ENCODE measurements at places on chromosomes 12 and 14. TPM values are rescaled to one million over a fixed set of nuclear protein-coding genes. Genes with fewer than 3 reads are reported as not detected.
A peak's percentile ranks its signal among the peaks of the same experiment; 100 is the strongest.

DNA sequence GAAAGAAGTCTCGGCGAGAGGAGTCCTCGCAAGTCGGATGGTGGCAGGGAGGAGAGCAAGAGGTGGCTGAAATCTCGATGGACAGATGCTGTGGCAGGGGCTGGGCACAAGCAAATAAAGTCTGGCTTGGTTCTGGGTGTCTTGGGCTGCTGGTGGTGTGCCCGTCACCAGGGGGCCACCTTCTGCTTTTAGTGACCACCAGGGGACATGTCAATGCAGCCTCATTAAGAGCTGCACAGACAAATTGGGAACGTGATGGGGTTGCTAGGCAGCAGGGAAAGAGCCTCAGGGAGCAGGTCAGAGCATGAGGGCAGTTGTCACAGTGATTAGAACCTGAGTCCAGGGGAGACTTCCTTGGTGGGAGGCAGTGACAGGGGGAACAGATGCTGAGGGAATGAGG, 44.0 kb downstream of the LRRC74A start:
- no peak for ATAC-seq

DNA sequence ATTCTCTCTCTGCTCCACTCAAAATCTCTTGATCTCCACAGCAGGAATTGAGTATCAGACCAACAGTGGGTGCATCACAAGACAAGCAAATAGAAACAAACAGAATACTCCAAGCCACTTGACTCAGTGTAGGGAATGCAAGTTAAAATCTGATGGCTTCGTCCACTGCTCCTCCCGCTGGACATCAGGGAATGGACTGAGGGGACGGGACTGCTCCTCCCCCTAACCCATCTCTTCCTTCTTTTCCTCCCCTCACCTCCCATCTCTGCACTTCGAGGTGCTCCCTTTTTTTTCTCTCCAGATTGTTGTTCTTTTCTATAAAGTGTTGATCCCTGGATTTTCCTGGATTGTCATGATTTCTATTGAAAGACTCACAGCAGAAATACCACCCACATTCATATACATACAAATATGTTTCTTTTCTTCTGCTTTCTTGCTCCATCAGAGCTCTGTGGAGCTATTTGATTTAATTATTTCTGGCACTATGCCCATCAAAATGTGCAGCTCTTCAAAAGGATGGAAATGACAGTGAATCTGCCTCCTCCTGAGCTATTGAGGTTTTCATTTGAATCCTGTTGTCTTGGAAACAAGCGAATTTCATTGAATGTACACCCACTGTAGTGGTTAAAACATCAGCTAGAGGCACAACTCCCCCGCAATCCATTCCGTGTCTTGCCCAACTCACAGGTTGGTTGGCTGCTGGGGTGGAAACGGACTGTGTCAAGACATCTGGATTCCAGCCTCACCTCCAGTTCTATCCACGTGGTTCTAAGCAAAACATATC, 199.7 kb downstream of the SPTSSA start:
- no peak for ATAC-seq

GRCh38 chr14:99815696-99816095, 22.5 kb downstream of the EML1 start:
- ATAC-seq = no peak

- peak; percentile 62 for ATAC-seq
Measured at GRCh38 chr12:27237790-27238771, 6.0 kb upstream of the STK38L start.

GRCh38 chr14:106518054-106518943, 991.9 kb downstream of the TMEM121 start:
- ATAC-seq = peak; percentile 73

DNA sequence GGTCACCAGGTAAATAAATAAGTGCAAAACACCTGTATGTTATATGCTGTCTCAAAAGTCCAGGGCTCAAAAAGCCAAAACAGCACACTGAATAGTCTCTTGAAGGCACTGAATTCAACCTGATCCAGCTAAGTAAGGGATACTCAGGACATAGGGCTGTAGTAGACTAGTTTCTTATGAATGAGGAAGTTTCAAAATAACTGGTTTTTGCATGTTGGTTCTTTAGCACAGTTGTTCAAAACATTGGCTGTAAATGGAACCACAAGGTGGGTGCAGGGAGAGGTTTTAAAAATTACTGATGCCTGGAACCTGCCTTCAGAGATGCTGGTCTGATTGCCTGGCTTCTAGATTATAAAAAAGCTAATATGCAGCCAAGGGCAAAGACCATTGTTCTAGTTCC, 34.1 kb downstream of the NDUFA12 start:
- ATAC-seq = no peak

DNA sequence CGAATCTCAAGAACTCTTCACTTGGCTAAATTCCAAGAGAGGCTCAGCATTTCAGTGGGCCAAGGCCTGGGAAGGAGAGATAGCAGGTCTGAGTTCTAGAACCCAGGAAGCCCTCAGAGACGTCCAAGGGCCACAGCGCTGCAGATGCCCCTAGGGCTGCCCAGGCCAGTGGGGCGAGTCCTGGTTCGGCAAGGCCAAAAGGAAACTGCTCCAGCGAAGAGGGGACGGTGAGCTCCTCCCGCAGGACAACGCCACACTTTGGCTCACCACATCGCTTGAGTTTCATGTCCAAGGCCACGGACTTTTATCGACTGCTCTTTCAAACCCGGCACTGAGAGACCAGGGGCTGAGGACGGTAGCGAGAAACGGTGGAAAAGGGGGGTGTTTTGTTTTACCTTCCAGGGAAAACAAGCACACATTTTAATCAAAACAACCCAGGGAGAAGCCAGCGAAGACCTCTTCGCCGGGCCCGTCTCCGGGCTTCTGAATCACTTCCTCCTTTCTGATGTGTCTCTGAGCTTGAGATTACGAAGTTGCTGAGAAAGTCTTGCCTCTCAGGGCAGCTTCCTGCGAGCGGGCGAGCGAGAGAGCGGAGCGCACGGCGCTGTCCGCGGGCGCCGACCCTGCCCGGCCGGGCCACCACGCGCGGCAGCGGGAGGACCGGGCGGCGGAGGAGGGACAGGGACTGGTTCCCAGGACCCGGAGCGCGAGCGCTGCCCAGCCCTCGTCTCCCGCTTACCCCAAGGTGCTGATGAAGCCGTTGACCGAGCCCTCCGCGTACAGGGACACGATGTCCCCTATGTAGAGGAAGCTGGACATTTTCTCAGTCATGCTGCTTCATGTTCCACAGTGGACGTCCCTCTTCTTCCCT, 808 bp downstream of the ITPR2 start:
- peak; percentile 75 for ATAC-seq

- peak; percentile 24 for ATAC-seq
Measured at GRCh38 chr12:40107803-40108620, 2.1 kb upstream of the SLC2A13 start.

DNA sequence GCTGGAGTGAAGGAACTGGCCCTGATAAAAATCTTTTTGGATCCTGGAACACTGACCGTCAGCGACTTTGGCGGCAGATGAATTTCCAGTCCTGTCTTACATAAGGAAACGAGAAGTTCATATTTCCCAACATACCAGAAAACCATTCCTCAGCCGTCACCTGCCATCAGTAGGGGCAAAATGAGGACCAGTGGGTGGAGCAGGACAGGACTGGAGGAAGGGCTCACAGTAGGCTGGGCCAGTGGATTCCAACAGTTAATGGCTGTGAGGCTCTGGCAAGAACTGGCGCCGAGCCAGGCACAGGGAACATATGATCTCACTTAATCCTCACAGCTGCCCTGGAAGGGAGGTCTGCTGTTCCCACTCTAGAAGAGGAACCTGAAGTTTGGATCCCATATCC, 67.2 kb upstream of the FAM181A start:
- ATAC-seq = no peak

DNA sequence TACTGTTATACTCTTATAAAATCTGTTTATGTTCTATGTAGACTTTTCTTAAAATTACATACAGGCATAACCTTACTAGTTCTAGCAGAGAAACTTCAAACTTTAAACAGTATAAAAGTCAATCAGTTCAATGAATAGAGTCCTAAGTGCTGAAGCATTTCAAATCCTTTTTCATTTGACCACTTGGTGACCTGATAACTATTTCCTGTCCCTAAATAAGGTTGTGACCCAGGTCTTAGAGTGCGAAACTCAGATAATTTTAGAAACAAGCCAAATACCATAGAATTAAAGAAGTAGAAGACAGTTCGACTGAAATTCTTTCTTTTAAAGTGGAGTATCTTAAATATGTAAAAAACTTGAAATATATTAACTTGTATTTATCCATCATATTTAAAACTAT, 96.2 kb upstream of the ALX1 start:
- no peak for ATAC-seq

DNA sequence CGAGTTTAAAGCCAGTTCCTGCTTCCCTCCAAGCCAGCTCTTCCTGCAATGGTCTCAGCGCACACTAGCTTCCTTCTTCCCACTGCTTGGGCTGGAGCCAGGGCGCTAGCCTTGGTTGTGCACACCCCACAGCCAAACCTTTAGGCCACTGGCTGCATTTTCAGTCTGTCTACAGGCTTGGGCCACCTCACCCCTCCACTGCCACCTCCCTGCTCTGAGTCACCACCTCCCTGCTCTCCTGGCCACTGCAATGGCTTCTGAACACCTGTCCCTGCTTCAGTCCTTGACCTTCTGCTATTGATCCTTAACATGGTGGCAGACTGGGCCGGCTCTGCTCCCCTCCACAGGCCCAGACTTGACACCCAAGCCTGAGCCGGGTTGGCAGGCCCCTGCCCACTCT, 151.1 kb downstream of the RBM19 start:
- no peak for ATAC-seq

GRCh38 chr12:6831450-6831995, 3.3 kb downstream of the P3H3 start:
- ATAC-seq = no peak

GRCh38 chr14:34676516-34677211, 37.7 kb downstream of the CFL2 start:
- no peak for ATAC-seq

- peak; percentile 61 for ATAC-seq
Measured at GRCh38 chr12:88580051-88580871, at the start of gene KITLG. Gene KITLG, minus strand, starts transcription at chr12:88580471. Its CDS starts 193 bp downstream, at chr12:88580278.

GRCh38 chr12:49273726-49274395, 9.0 kb downstream of the TUBA1C start:
- no peak for ATAC-seq

- ATAC-seq = no peak
Measured at GRCh38 chr14:75515629-75515996, 6.7 kb upstream of the BATF start.

- no peak for ATAC-seq
Measured at GRCh38 chr12:104724992-104725585, 233.0 kb downstream of the SLC41A2 start.

GRCh38 chr12:9344541-9344940, 136.3 kb upstream of the PZP start:
- ATAC-seq = no peak

- no peak for ATAC-seq
Measured at GRCh38 chr14:88488081-88488480, 66.7 kb downstream of the PTPN21 start.

- peak; percentile 90 for ATAC-seq
Measured at GRCh38 chr12:110245369-110245772, 35.7 kb upstream of the ATP2A2 start.

- ATAC-seq = no peak
Measured at GRCh38 chr12:99142651-99143050, 497.6 kb downstream of the APAF1 start.

- ATAC-seq = no peak
Measured at GRCh38 chr12:85374981-85375380, 95.0 kb downstream of the ALX1 start.

GRCh38 chr12:42695490-42695995, 106.0 kb upstream of the PRICKLE1 start:
- no peak for ATAC-seq

DNA sequence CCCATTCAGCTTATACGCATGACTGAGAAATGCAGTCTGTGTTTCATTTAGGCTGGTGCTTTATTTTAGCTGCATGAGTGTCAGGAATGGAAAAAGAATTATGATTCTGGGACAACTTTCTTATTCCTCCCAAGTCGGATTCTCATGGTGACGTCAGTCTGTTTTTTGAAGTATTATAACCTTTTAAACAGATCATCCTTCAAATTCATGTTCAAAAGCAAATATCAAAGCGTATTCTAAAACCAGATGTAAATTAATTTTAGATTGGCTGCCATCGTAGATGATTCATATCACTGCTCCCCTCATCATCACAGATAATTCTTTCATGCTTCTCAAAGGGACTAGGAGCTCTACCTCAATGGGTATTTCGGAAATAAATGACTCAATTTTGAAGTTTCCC, 15.0 kb downstream of the FNTB start:
- peak; percentile 22 for ATAC-seq

DNA sequence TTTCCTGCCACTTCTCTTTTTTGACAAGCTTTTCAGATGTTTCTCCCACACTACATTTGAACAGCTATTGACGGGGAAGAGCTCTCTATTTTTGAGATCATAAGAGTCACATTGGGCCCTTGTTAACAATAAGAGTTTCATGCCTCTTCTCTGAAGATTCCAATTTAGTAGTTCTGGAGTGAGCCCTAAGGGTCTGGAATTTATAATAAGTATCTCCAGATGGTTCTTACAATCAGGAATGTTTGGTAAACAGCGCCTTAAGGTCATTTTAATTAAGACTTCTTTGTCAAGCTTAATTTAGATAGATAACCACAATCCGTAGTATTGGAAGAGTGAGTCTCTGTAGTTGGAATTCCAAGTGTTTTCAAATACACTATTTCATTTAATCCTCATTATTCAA, 60.6 kb upstream of the HECTD1 start:
- ATAC-seq = no peak

DNA sequence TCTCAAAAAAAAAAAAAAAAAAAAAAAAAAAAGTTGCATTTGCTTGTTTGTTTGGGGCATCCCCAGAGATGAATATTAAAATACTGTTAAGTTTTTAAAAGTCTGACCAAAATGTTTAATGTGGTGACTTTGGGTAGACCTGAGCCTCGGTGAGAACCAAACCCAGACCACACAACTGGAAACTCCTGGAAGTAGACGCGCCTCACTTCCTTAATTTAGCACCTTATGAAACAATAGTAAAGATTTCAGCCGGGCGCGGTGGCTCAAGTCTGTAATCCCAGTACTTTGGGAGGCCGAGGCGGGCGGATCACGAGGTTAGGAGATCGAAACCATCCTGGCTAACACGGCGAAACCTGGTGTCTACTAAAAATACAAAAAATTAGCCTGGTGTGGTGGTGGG, 9.3 kb downstream of the NFKBIA start:
- ATAC-seq = no peak

- peak; percentile 90 for ATAC-seq
Measured at GRCh38 chr14:61694830-61695694, at the start of gene HIF1A. Gene HIF1A, plus strand, starts transcription at chr14:61695513. Its CDS starts 292 bp downstream, at chr14:61695805.

DNA sequence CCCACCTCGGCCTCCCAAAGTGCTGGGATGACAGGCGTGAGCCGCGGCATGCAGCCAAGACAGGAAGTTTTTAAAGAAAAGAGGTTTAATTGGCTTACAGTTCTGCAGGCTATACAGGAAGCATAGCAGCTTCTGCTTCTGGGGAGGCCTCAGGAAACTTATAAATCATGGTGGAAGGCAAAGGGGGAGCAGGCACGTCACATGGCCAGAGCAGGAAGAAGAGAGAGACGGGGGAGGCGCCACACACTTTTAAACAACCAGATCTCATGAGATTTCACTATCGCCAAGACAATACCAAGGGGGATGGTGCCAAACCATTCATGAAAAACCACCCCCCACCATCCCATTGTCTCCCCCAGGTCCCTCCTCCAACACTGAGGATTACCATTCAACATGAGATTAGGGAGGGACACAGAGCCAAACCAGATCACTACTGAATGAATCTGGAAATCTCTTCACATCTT, 14.1 kb downstream of the CCDC63 start:
- no peak for ATAC-seq

Gene SLC35F4
- total RNA-seq = not detected

Gene LRTM2
- total RNA-seq = not detected

Gene FOXA1
- not detected for total RNA-seq

Gene TTC8
- total RNA-seq = 1.2 TPM

Gene FKBP11
- total RNA-seq = 55.0 TPM

Gene LMNTD1
- not detected for total RNA-seq

Gene EIF2S3B
- 0.26 TPM for total RNA-seq

Gene ASCL1
- not detected for total RNA-seq

Gene ERP27
- 9.4 TPM for total RNA-seq

Gene ENDOU
- total RNA-seq = not detected

All from activated T-helper 17 cell treated with anti-CD3 and anti-CD28 coated beads, Interleukin-2, amount 50 U/mL, for 72 hours (primary cell).